Stimulated activated CD8-positive, alpha-beta memory T cell treated with anti-CD3 and anti-CD28 coated beads, Interleukin-7, amount 100 ng/mL, for 1 hour (primary cell): ENCODE measurements at places on chromosomes 6 and 20.
A peak's percentile ranks its signal among the peaks of the same experiment; 100 is the strongest.

GRCh38 chr6:36495086-36495485 is 52.2 kb downstream of the STK38 start:
- DNase-seq, result no peak

GRCh38 chr6:165662041-165662748 is 846 bp downstream of the PDE10A start:
- DNase-seq, result no peak

DNA sequence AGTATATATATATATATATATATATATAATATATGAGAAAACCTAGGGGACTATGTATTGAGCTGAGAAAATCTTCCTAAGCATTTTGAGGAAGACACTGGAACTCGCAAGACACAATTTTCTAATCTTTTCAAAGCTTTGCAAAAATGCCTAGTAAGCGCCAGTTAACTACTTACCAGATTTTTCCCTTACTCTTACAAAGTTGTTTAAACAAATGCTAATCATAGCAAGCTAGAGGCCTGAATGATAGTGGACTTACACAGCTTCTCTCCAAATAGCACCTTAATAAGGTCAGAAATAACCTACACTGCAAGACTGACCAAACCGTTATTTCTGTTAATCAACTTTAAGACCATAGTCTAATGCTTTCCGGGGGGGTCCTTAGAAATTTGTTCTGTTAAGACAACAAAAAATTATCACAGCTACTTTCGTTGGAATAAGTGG is 56.1 kb upstream of the HFE start:
- DNase-seq, result no peak

DNA sequence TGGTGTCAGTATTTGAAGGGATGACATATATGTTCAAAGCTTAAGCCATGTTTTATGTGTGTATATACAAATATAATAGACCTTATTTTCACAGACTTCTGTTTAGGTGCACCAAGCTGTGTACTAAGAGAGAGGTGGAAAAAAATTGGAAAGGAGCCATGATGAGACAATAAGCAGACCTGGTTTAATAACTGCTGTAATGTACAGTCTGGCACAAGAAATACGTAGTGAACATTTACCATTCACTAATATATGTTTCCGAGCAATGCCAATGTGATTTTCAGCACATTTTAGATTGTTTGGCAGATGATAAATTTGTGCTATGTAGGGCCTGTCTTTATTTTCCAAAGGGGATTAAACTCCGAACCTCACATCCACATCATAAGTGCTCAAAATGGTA is 116.3 kb downstream of the KHDC1L start:
- DNase-seq, result no peak

- DNase-seq, result no peak
Measured at GRCh38 chr20:32807706-32808105, 12.0 kb upstream of the MAPRE1 start.

DNA sequence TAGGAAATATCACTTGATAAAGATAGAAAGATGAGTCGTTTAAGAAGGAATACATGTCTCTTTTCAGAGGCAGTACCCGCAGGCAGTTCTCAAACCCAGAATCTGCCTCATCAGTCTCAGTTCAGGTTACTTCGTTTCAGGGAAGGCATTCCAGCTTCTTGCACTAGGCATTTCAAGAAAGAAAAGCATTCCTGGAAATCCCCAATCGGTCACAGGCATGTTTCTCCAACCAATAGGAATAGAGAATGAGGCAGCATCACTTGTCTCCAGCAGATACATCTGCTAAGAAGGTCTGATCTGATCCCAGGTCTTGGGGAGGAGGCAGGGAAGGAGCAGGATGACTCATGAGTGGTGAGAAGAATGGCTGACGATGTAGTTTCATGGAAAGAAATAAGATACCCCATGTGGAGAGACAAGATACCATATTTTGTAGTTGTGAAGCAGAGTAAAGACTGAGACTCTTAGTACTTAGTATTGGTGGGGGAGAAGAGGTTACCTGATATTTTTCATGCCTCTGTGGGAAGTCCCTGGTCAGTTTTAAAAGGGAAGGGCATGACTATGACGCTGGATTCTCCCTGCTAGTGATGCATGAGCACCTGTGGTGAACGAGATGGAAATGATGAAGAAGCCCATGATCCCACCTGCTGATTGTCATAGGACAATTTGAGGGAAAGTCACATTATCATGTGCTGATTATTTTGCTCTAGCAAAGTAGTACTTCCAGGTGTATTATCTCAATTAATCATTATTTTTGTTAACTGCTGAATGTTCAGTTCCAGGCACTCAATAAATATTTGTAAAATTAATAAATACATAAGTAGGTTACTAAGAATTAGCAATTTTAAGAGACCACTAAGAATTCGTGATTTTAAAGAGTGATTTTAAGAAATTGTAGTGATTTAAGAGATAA is 20.3 kb upstream of the HLA-DRB1 start:
- DNase-seq, result peak; percentile 16

GRCh38 chr20:9051508-9051907 is 17.4 kb upstream of the PLCB4 start:
- no peak for DNase-seq

DNA sequence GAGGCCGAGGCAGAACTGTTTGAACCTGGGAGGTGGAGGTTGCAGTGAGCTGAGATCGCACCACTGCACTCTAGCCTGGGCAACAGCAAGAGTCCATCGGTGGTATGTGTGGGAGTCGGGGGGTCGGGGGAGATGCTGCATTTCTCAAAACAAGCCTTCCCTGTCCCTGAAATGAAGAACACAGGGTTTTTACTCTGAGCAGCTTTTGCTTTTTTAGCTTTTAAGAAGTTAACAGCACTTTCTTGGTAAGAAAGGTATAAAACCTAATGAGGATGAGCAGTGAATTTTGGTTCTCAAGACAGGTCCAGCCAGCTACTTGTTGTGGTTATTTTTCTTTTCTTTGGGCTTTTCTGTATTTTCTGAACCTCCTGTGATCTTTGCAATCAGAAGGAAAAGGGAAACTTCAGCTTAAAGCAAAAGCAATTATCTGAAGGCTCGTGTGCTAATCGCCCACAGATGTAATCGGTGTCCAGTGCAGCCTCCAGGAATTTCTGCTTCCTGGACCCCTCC is 3.7 kb downstream of the RPL10A start:
- no peak for DNase-seq

DNA sequence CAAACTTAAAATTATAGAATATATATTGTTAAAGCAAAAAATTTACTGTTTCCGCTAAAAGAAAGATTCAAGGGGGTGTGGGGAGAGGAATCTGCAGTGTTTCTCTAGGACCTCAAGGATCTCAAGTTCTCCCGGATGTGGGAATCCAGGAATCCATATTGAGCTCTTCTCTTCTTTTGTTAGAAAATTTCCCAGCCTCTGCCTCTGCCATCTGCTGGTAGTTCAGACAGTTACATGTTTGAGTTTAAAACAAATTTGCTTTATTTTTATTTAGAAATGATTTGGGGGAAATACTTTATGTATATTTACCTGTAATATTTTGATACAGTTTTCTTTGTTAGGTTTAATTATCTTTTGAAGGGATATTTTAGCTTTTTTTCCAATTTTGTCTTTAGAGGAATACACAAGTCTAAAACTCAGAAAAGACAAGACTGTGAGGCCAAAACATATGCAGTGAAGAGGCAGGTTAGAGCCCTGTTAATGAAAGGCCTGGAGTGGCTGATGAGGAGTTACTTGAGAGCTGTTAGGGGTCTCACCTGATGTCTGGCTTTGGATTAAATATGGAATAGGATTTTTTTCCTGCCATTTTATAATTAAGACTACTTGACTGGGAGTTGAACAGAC is 268.8 kb downstream of the ARID1B start:
- no peak for DNase-seq

DNA sequence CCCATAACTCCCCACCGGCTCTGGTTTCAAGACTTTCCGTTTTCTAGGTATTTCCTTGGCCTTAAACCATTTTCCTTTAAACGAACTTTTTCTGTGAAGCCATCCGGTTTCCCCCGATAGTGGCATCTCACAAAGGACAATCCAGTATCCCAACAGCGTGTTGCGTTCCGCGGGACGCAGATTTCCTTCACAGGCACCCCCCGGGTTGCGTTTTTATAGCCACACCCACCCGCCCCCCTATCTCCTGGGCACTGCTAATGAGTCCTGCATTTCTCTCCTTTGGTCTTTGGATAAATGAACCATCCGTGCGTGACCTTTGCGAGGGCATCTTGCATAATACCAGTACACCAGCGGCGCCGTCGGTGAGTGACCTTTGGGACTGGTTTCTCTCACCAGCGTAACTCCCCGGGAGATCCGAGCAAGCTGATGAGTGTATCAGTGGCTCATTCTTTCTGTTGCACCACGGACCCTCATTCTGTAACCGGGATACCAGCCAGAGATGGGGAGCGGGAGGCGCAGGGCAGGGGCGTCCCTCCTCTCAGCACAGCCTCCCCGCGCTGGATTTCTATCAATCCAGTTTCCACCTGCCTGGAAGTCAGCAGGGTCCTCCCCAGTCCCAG is 586 bp upstream of the NQO2 start:
- no peak for DNase-seq

DNA sequence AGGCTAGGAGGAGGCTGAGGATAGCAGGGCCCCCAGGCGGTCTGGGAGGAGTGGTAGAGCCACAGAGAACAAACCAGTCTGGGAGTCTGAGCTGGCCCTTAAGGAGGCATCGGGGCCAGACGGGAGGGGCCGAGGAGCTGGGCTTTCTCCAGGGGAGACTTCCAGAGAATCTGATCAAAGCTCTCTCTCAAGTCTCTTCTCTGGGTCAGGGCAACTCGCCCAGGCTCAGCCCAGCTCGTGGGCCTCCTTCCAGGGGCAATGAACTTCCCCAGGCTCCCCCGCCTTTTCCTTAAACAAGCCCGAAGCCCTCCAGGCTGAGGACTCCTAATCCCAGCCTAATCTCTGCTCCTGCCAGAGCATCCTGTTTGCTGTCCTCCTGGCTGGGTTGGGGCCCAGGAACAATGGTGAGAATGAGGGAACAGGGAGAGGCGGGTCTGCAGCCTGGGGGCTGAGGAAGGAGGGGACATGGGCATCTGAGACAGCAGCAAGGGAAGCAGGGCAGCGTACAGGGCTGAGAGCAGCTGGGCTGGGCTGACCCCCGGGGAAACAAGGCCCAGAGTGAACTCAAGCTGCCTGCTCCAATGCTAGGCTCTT is 173.6 kb downstream of the ANKRD60 start:
- no peak for DNase-seq

GRCh38 chr6:108993876-108994275 is 100.8 kb downstream of the SESN1 start:
- no peak for DNase-seq

GRCh38 chr6:40962241-40962640 is 76.8 kb downstream of the UNC5CL start:
- no peak for DNase-seq
